ENCODE measurements at places on chromosomes 2 and 18.
A peak's percentile ranks its signal among the peaks of the same experiment; 100 is the strongest.

- DNase-seq: no peak
Observed at GRCh38 chr2:86413296-86414094, 27.7 kb upstream of the KDM3A start.

DNA sequence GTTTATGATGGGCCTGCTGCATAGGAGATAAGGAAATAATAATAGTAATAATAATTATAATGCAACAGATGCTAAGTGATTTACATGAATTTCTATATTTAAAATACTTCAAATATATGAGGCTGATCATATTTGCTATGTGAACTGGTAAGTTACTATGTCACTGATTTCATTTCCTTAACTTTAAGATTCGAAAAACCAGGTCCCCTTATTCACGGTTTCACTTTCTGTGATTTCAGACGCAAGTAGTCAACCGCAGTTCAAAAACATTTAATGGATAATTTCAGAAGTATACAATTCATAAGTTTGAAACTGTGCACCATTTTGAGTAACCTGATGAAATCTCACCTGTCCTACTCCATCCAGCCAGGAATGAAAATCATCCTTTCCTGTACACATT is 1697.1 kb upstream of the LRRTM1 start:
- DNase-seq: no peak

GRCh38 chr2:242015108-242016065 is 145.9 kb downstream of the RTP5 start:
- no peak for DNase-seq

- no peak for DNase-seq
Observed at GRCh38 chr2:83071352-83071751, 1387.7 kb downstream of the SUCLG1 start.

DNA sequence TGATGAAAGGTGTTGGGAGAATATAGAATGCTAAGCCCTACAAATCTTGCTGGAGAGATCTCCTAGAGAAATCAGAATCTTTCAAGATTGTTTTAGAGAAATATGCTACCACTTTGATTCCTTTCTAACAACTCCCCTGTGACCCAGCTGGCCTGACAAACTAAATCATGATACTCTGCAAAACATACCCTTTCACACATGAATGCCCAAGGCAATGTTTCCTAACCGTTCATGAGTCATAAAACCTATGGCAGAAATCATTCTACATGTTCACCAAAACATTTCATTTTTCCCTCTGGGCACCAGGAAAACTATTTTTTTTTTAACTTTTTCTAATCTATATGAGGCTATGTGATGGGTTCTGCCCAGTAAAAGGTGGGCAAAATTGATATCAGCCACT is 77.8 kb upstream of the SETBP1 start:
- no peak for DNase-seq

DNA sequence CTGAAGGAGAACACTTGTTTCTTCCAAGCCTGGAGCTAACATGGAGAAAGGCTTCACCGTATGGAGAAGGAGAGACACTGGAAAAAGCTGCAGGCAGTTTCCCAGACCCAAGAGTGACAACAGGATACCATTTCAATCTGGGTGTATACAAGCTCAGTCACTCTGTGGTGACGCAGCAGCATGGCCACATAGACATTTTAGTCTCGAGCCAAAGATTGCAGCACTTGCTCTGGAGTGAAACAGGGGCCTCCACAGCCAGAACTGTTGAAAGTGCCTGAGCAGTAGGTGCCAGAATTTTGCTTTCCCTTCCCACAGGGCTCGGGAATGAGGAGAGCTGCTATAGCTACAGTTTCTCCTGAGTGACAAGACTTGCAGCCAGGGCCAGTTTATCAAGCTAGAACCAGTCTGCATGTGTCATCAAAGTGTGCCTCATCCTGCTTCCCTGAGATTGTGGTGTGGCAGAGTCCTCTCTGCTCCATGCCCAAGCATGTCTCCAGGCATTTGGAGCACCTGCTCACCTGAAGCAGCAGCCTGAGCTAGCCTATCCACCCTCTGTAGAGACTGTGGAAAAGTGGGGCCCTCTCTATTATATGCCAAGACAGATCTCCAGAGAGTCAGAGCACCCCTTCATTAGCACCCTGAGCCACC is 234.6 kb upstream of the CDH19 start:
- DNase-seq: no peak

- no peak for DNase-seq
Observed at GRCh38 chr2:204060841-204061240, 124.3 kb downstream of the ICOS start.

- no peak for DNase-seq
Observed at GRCh38 chr2:138081225-138082073, 117.2 kb downstream of the HNMT start.

DNA sequence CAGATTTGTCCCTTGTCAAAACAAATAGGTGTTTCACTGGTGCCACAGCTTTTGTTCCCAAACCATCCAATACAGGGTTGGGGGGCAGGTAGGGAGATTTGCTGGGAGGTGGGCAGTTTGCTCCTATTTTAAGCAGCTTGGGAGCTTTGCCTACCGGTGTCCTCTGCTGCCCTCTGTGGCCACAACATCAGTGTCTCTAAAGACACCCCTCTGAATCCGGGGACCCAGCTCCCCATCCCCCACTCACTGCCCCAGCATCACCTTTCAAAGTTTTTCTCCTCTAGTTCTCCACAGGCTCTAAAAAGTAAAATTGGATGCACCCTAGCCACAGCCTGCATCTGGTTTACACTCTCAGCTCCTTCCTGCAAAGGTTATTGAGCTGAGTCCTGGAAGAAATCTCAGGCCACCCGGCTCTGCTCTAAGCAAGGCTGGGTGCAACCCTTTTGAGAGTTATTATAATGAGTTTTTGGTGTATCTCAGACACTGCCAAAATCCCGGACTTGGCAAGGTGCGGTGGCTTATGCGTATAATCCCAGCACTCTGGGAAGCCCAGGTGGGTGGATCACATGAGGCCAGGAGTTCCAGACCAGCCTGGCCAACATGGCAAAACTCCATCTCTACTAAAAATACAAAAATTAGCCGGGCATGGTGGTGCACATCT is 2.9 kb upstream of the EPAS1 start:
- peak; percentile 6 for DNase-seq

GRCh38 chr18:47146206-47146605 is 4.1 kb downstream of the HDHD2 start:
- DNase-seq: no peak

- DNase-seq: no peak
Observed at GRCh38 chr18:46950064-46950656, 32.8 kb downstream of the KATNAL2 start.

DNA sequence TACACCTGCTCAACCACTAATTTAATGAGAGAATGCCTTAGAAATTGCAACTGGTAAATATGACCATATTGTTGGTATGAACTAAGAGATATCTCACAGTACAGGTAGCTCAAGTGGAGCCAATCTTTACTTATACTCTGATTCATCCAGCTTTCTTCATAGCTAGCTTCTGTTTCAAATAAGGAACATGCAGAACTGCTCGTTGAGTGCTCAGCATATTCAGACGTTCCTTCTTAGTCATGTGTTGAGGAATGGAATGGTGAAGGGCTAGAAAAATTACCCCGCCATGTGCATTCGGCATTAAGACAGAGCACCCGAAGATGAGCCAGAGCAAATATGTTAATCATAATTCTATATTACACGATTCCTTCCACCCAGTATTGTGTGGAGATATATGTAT is 144.0 kb upstream of the VRK2 start:
- no peak for DNase-seq

- DNase-seq: no peak
Observed at GRCh38 chr2:35932276-35932963, 423.2 kb upstream of the CRIM1 start.

- DNase-seq: no peak
Observed at GRCh38 chr2:65985986-65986385, 448.9 kb upstream of the MEIS1 start.

GRCh38 chr2:172335736-172336135 is 91.7 kb upstream of the ITGA6 start:
- DNase-seq: no peak

- DNase-seq: no peak
Observed at GRCh38 chr2:157326698-157327097, 1.1 kb upstream of the ERMN start.

DNA sequence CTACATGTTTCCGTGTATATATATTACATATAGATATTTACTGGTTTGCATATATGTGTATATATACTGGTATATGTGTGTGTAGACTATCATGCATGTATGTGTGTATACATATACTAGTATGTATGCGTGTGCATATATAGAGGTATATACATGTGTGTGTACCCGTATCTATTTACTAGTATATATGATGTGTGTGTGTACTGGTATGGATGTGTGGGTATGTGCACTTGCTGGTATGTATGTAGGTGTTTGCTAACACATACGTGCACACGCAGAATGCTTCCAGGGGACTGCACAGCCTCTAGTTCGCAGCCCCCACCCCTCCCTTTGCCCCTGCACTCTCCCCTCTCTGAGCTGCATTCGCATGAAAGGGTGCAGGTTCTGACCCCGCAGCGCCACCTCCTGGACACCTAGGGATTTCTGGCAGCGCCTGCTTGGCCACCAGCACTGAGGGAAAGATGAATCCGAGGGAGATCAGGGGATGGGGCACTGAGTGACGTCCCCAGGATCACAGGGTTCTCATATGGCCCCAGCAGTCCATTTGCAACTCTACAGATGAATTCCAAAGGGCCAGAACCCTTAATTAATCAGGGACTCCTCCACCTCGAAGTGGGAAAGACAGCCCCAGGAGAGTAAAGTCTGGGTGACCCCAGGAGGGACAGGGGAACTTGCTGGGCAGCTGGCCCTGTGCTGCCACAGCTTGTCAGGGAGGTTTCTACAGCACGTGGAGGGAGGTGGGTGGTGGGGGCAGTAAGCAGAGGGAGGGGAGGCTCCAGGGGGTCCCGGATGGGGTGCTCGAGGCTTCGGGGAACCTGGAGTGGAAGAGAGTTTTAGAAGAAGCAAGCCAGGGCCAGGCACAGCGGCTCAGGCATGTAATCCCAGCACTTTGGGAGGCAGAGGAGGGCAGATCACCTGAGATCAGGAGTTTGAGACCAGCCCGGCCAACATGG is 66.8 kb upstream of the ASAP2 start:
- peak; percentile 67 for DNase-seq

- no peak for DNase-seq
Observed at GRCh38 chr2:40251137-40251536, 200.8 kb downstream of the SLC8A1 start.

GRCh38 chr2:236171680-236172254 is 3.6 kb upstream of the GBX2 start:
- DNase-seq: no peak

DNA sequence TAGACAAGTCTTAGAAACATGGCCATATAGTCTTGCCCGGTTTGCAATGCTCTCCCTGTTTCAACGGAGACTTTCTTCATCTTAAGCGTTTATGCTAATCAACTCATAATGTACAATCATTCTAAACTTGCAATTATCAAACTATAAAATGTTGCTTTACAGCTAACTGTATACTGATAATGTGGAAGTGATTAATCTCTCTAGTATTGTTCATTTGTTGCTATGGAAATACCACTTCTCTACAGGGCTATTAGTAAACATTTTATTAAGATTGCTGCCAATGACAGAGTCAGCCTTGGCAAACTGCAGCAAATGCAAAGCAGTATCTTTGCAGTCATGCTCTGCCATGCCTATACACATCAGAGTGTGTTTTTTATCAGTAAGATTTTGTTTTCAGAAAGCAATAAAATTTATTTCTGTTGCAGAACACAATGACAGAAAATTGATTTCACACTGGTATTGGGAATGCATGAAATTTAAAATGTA is 1201.8 kb upstream of the CDH2 start:
- no peak for DNase-seq

GRCh38 chr2:79887747-79888374 is 375.0 kb downstream of the CTNNA2 start:
- DNase-seq: no peak

- DNase-seq: no peak
Observed at GRCh38 chr2:216775043-216775453, 79.7 kb upstream of the IGFBP5 start.

DNA sequence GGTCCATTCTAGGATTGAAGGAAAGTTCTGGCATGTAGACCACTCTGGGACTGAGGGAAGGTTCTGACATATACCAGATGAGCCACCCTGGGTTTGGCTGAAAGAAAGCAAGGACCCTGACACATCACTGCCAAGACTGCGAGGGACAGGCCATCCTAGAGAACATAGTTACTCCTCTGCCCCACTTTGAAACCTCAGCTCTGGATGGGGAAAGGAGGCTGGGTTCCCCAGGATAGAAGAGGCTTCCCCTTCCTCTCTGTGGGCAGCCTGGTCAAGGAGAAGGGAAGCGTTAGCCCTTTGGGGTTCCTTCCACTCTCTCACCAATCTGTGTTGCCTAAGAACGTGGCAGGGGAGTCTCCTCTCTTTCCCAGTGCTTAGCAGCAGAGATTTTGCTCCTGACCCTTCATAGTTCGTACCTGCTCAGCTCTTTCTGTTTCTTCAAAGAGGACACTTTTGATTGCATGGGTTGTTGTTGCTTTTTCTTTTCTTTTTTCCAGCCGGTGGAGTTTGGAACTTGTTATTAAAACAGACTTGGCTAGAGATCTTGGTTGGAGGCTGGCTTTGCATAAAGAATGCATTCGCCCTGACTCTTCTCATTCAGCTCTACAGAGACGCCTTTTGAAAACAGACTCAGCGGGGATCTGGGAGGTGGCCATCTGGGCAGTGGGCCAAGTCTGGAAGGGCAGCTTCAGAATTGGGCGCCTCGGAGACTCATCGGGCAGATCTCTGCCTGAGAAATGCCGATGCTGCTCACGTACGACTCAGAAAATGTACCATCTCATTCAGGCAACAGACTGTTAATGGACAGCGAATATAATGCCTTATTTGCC is 166.1 kb downstream of the CLIP4 start:
- no peak for DNase-seq

DNA sequence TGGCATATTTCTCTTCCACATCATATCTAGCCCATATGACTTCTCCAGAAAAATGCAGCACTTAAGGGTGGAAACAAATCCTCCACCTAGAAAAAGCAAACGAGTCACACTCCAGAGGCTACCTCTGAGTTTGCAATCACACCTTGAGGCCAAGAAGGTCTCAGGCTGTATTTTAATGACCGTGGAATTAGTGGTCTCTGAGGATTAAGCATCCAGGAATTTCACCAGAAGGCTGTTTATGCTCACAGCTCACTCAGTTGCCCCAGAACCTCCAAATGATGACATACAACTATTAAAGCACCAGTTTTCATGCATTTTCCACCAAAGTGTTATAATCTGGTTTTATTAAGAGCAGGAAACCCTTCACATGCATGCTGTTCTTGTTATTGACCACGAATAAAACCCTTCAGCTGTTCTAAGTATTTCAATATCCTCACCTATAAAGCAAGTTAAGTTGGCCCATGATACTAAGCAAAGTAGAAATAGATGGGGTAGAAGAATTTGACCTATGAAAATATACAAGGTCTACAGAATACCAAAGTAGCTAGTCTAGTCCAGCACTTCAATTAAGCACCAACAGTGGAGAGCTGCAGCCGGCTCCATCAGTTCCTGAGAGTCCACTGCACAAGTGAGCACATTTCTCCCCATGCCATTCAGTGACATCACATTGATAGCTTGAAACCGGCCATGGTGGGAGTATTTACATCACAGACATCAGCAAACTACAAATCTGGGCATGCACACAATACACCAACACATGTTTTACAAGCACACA is 39.5 kb upstream of the SLC14A1 start:
- DNase-seq: no peak

GRCh38 chr18:76371301-76372203 is 123.5 kb downstream of the ZNF516 start:
- DNase-seq: no peak

Measured in stimulated activated CD4-positive, alpha-beta T cell treated with anti-CD3 and anti-CD28 coated beads, Interleukin-12 subunit alpha, Interleukin-12 subunit beta, amount 100 ng/mL, for 4 hours (primary cell).